ENCODE measurements at places on chromosomes 16 and 17. TPM values are rescaled to one million over a fixed set of nuclear protein-coding genes. Genes with fewer than 3 reads are reported as not detected.

The DPEP2NB gene
- not detected for polyA plus RNA-seq

The GCGR gene
- polyA plus RNA-seq = not detected

The B3GNT9 gene
- polyA plus RNA-seq = 19.1 TPM

DNA sequence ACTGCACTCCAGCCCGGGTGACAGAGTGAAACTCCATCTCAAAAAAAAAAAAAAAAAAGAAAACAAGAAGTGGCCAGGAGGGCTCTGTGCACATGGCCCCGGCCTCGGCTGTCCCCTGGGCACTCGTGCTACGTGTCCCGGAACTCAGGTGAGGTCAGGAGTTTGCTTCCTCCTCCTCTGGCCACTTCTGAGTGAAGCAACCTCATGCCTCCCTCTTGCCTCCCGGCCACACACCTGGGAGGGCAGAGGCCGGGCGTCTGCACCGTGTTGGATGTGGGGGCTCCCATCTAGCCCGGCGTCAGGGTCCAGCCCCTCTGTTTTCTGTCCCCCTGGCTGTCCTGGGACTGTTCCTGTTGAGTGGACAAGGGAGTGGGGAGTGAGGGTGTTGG is 22.2 kb downstream of the ASPSCR1 start:
- DNase-seq = no peak

The DHRS7C gene
- 44.9 TPM for polyA plus RNA-seq

- DNase-seq = peak; percentile 66
These were observed 28.7 kb downstream of the GSE1 start for GRCh38 chr16:85641776-85642176.

- no peak for DNase-seq
These were observed 21.6 kb upstream of the SMPD3 start for GRCh38 chr16:68469796-68470460.

The PTGES3L gene
- polyA plus RNA-seq = 45.3 TPM

The HOXB1 gene
- not detected for polyA plus RNA-seq

GRCh38 chr17:64216000-64216337 is 47.1 kb downstream of the TEX2 start:
- DNase-seq = no peak

GRCh38 chr16:86448306-86448890 is 61.9 kb upstream of the FOXF1 start:
- DNase-seq = no peak
